ENCODE measurements at places on chromosomes 16 and 17. TPM values are rescaled to one million over a fixed set of nuclear protein-coding genes. Genes with fewer than 3 reads are reported as not detected.

DNA sequence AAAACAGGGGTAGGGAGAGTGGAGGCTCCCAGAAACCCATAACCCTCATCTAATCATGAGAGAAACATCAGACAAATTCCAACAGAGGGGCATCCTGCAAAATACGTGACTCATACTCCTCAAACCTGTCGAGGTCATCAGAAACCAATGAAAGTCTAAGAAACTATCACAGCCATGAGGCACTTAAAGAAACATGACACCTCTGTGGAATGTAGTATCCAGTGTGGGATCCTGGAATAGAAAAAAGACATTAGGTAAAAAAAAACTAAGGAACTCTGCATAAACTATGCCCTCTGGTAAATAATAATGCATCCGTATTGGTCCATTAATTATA is 16.4 kb downstream of the CDH5 start:
- no peak for DNase-seq

The ZNF785 gene
- total RNA-seq: 17.1 TPM

The SECTM1 gene
- 4.6 TPM for total RNA-seq

DNA sequence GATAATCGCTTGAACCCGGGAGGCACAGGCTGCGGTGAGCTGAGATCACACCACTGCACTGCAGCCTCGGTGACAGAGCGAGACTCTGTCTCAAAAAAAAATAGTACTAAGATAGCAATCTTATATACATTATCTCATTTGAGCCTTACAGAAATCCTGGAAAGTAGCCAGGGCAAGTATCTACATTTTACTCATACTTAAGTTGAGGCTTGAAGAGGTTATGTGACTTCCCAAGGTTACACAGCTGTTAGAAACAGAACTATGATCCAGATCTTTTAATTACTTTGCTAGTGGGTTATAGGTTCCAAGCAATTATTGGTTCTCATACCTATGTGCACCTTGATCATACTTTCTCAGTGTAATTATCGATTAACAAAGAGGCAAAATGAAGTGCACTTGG is 15.4 kb downstream of the C17orf78 start:
- no peak for DNase-seq

The EVPLL gene
- not detected for total RNA-seq

- DNase-seq: no peak
Observed at GRCh38 chr16:75632857-75633256, 9.8 kb upstream of the ADAT1 start.

The CD300A gene
- total RNA-seq: 14.9 TPM

DNA sequence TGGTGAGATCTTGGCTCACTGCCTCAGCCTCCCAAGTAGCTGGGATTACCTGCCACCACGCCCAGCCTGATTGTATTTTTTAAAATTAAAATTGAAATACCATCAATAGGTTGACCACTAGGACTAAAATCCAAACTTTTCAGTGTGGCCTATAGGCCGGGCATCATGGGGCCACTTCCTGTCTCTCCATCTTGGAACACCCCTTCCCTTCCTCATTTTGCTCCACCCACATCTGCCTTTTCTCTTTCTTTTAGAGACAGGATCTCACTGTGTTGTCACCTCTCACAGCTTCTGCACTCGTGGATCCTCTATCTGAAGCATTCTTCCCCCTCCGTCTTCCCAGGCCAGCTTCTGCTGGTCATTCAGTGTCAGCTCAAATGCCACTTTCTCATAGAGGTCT is 57.0 kb downstream of the BMERB1 start:
- DNase-seq: no peak

The PLA2G10 gene
- total RNA-seq: not detected

The PPY gene
- not detected for total RNA-seq

GRCh38 chr16:17368951-17369350 is 101.8 kb downstream of the XYLT1 start:
- peak; percentile 84 for DNase-seq

GRCh38 chr17:30278032-30278431 is 13.7 kb downstream of the BLMH start:
- no peak for DNase-seq

The KRT36 gene
- total RNA-seq: not detected

GRCh38 chr17:19292377-19292711 is 55.2 kb downstream of the EPN2 start:
- no peak for DNase-seq

GRCh38 chr16:52825892-52826291 is 226.8 kb downstream of the CHD9NB start:
- DNase-seq: no peak

The NOXO1 gene
- not detected for total RNA-seq

DNA sequence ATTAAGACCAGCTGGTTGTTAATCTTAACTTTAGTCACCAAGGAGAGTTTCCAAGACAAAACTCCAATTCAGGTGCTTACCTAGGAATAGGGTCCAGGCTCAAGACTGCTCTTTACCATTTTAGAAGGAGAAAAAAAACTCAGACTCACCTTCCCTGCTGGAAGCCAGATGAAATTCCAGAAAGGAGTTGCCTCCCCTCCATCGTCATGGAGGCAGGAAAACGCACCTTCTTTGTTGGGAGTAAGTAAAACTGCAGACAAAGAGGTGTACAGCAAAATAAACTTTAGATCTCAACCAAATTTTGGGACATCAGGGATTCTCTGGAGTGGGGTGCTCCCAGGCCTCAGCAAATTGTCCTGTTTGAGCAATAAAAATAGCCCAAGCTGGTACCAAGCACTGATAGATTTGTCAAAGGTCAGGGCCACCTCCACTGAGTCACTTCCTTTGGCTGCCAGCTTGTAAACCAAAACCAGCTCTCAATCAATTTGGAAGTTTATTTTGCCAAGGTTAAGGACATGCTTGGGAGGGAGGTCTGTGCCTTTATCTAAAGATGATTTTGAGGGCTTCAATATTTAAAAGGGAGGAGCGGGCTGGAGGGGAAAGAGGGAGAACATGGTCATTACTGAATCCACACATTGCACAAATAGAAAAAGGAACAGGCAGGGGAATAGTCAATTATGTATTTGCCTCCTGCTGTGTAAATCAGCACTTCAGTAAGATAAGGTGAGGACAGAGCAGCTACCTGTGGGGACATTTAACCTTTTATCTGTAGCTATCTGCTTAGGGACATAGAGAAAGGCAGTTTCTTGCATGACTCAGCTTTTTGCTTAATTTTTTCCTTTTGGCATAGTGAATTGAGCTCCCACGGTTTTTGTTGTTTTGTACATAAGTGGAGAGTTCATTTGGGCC is 1.5 kb upstream of the ALDH3A2 start:
- DNase-seq: no peak

GRCh38 chr17:65208717-65209116 is 71.5 kb downstream of the RGS9 start:
- DNase-seq: no peak

The ZFP3 gene
- 1.9 TPM for total RNA-seq

DNA sequence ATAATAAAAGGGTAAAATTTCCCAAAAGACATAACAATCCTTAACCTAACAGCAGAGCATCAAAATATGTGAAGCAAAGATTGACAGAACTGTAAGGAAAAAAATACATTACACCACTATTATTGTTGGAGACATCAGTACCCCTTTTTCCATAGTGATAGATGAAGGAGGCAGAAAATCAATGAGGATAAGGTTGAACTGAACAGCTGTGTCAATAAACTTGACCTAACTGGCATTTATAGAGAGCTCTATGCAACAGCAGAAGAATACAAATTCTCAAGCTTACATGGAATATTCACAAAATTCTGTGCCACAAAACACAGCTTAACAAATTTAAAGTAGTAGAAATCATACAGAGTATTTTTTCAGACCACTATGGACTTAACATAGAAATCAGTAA is 195.0 kb upstream of the ELAC2 start:
- DNase-seq: no peak

The PLK1 gene
- total RNA-seq: 45.7 TPM

DNA sequence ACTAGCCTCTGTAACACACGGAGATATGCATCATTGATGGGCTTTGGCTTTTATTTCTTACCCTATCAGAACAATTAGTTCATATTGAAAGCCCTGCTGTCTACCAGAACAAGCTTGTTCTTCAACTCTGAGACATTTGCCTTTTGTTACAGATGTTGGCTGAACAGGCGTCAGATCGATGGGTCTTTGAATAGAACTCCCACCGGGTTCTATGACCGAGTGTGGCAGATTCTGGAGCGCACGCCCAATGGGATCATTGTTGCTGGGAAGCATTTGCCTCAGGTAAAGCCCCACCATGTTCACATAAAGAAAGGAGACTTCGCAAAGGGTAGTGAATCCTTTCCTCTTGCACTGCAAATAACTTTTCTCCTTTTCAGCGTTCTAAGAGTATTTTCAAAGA is 232.1 kb downstream of the PHKB start:
- no peak for DNase-seq

GRCh38 chr16:61024180-61024900 is 1011.9 kb downstream of the CDH8 start:
- no peak for DNase-seq

DNA sequence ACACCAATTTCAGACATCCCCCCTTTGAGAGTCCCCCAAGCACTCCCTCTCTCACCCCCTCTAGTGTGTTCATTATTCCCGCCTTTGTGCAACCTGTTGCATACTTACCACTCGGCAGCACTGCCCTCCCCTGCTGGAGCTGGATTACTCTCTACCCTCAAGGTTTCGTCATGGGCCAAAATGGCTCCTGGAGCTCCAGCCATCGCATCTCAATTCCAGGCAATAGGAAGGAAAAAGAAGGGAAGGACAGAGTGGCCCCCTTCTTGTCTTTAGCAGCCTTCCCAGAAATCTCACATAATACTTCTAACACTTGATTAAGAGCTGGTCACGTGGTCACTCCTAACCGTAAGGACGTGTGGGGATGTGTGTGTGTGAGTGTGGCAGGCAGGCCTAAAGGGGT is 20.2 kb downstream of the TMEM186 start:
- no peak for DNase-seq

GRCh38 chr16:50335196-50335958 is 33.4 kb downstream of the BRD7 start:
- peak; percentile 73 for DNase-seq

DNA sequence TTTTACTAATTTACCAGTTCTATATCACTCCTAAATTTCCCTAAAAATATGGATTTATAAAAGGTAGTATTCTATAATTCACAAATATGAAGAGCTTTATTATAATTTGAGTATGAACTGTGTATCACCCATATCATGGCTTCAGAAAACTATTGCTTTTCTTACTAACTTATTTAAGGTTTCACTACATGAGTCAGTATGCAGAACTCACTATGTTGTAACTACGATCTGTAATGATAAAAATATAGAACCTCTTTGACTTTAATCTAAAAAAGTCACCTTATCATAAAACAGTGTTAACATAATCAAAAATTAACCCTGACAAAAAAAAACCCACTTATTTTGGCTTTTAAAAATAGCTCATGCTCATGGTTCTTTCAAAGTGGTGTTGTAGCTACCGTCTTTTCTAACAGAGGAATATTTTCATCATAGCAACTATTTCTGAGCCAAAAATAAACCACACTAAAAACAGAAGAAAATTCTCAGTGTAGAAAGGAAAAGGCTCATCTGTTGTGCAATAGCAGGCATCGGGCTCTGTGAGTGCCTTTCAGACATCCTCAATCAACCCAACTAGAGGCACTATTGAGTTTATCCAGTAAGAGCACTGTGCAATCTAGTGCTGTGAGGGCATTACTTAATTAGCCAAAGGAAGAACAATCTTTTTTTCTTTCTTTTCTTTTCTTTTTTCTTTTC is 42.1 kb downstream of the ITGAM start:
- DNase-seq: peak; percentile 64

DNA sequence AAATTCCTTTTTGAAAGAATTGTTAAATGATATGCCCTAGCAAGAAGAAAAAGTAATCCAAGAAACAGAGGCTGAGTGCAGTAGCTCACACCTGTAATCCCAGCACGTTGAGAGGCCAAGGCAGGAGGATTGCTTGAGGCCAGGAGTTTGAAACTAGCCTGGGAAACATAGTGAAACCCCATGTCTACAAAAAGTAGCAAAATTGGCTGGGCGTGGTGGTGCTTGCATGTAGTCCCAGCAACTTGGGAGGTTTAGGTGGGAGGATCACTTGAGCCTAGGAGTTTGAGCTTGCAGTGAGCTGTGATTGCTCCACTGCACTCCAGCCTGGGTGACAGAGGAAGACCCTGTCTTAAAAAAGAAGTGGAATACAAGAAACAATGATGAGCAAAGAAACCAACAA is 56.1 kb downstream of the NT5M start:
- no peak for DNase-seq

All from activated CD4-positive, alpha-beta T cell treated with anti-CD3 and anti-CD28 coated beads, Interleukin-2, amount 10 ng/mL, durations not matched to agents 24 days and 14 days (primary cell).